ENCODE measurements at places on chromosomes 6 and 20.
A peak's percentile ranks its signal among the peaks of the same experiment; 100 is the strongest.

GRCh38 chr20:49037962-49038387 is 8.1 kb upstream of the CSE1L start:
- peak; percentile 33 for DNase-seq

GRCh38 chr6:134175532-134176263 is 123.3 kb upstream of the SLC2A12 start:
- DNase-seq = peak; percentile 61

- no peak for DNase-seq
Measured at GRCh38 chr6:34349211-34349610, 43.3 kb downstream of the NUDT3 start.

DNA sequence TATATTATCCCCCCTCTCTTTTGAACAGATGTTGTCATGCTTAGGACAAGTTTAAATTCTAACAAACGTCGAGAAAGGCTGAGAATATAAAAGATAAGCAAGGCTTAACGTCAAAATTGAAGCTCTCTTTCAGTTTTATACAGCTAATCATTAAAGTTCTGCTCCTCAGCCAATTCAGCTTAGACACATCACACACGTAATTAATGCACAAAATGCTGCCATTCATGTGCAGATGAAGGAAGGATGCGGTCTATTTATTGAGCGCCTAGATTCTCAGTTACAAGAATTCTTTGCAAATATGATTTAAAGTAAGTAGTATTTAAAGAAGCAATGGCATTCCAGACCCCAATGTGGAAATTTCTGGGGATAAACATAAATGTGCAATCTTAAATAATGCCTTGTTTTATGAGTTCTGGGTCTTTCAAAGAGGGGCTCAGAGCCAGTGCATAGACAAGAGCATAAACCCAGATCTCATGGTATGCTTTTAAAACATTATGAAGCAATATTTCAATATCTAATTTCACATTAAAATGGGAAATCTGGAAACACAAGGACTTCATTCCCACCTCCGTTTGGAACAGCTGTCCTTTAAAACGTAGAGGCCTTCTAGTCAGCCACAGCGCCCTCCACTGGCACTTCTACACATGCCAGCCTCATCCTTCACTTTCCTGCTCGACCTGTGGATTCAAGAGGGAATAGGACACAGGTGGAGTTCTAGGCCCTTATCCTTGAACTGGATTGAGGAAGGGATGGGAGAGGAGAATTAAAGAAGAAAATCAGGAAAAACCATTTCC is 85.8 kb downstream of the LYRM4 start:
- no peak for DNase-seq

DNA sequence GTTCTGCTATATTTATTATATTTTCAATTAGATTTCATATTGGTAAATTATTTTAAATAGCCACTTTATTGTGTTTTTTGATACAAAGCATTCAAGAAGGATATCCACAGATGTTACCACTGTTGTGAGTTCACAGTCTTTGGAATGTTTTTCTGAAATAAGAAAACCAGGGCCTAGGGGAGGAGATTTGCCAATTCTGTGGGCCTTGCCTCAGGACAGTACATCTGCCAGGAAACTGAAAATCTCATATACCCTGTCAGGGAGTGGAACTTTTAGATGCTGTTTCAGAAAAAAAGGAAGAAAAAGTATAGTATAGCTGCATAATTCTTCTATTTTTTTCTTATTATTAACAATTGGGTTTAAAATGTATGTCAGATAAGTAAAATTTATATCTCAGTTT is 995.9 kb upstream of the ADGRB3 start:
- no peak for DNase-seq

DNA sequence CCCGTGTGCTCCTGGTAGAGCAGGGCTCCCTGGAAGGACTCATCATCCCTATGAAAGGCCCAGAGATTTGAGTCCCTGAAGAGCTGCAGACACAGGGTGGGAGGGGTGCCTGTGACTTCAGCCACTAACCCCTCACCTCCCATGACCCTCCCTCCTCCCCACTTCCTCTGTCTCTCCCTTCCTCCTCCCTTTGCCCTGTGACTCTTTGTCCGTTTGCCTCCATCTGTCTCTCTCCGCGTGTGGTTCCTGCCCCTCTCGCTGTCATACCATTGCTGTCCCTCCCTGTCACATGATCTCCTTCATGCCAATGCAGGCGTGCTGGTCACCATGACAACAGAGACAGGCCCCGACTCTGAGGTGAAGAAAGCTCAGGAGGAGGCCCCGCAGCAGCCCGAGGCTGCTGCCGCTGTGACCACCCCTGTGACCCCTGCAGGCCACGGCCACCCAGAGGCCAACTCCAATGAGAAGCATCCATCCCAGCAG is 19.0 kb downstream of the EPB41L1 start:
- no peak for DNase-seq

- no peak for DNase-seq
Measured at GRCh38 chr6:14102383-14102782, 15.2 kb upstream of the CD83 start.

DNA sequence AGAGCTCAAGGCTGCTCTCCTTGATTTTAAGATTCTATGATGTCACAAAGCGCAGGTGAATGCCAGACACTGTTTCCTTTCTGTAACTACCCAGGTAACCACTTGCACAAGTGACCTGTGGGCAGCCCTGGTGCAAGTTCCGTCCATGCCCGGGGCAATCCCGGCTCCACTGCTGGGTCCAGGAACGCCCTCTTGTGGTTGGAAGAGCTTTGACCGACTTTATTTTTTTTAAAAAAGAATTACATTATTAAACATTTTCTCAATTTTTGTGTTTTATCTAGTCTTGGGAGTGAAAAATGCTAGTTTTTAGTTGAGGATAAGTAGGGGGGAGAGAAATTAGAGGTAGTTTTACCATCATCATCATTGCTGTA is 695.2 kb downstream of the QKI start:
- DNase-seq = no peak

GRCh38 chr20:62347445-62347844 is 19.7 kb downstream of the LAMA5 start:
- DNase-seq = no peak

DNA sequence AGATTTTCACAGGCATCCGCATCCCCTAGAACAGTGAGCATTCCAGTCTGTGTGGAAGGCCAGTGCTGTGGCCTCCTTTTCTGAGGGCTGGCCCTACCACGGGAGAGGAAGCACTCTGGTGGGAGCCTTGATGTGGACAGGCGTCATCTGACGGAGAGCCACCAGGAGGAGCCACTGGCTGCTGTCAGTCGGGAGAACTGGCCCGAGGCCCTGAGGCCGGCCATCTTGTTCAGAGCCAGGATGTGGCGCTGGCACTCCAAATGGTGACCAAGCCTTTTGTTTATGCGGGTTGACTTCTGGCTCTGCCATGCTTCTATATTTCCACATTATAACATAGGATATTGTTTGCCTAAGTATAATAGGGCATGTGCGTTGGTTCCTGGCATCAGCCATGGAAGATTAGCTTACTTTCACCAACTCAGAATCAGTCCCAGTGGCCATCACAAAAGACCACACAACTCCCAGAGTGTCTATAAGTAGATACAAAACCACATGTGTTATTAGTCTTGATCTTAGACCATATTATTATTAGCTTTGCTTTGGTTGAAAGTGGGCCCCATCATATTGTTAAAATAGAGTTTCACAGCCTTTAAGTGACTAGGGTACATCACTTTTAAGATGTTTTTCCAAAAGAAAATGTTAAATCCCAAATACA is 273.9 kb upstream of the TAB2 start:
- DNase-seq = no peak

DNA sequence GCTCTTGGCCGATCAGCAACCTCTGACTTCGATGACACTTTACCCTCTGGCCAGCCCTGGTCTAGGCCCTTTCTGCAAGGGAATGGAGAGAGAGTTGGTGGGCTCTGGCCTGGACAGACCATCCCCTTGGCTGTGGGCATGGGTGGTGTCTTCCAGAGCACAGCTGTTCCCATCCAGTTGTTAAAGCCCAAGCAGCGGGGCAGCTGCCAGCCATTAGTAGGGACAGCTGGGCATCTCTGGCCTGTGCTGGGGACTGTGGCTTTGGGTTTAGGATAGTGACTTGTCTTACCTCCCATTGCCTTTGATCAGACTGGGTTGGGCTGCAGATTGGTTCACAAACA is 2.8 kb downstream of the CDC25B start:
- DNase-seq = no peak

DNA sequence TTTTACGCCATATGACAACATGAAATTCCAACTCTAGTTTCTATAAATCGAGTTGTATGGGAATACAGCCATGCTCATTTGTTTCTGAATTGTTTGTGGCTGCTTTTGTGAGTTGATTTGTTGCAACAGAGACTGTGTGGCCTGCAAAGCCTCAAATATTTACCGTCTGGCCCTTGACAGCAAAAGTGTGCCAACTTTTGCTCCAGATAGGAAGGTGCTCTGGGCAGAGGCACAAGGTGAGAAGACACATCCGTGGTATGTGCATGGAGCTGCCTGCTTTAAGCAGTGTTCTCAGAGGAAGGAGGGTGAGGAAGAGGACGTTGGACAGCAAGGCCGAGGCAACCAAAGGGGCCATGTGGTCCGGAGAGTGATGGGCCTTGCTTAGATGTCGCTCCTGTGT is 57.4 kb downstream of the IYD start:
- no peak for DNase-seq

- no peak for DNase-seq
Measured at GRCh38 chr20:7959484-7959883, 19.2 kb upstream of the HAO1 start.

DNA sequence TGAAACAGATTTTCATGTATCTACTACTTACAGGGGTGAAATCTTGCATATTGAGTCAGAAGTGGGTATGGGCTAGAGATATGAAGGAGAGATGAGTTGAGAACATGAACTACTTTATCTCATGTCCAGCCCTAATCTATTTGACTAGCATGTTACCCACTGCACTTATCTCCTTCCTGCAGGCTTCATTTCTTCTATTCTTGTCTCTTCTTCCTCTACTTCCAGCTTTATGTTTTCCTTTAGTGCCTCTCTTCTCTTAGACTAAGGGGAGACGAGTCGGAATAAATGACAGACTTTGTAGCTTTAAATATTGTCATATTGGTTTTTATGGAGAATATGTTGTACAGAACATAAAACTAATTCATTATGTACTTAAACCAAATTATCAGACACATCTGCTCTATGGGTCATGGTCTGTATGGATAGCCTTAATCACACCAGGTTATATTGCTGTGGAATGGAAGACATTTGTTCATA is 5.3 kb downstream of the RAB32 start:
- DNase-seq = no peak

GRCh38 chr6:89575562-89575960 is 63.0 kb downstream of the LYRM2 start:
- DNase-seq = no peak

GRCh38 chr6:47403056-47403455 is 74.5 kb upstream of the CD2AP start:
- DNase-seq = no peak

DNA sequence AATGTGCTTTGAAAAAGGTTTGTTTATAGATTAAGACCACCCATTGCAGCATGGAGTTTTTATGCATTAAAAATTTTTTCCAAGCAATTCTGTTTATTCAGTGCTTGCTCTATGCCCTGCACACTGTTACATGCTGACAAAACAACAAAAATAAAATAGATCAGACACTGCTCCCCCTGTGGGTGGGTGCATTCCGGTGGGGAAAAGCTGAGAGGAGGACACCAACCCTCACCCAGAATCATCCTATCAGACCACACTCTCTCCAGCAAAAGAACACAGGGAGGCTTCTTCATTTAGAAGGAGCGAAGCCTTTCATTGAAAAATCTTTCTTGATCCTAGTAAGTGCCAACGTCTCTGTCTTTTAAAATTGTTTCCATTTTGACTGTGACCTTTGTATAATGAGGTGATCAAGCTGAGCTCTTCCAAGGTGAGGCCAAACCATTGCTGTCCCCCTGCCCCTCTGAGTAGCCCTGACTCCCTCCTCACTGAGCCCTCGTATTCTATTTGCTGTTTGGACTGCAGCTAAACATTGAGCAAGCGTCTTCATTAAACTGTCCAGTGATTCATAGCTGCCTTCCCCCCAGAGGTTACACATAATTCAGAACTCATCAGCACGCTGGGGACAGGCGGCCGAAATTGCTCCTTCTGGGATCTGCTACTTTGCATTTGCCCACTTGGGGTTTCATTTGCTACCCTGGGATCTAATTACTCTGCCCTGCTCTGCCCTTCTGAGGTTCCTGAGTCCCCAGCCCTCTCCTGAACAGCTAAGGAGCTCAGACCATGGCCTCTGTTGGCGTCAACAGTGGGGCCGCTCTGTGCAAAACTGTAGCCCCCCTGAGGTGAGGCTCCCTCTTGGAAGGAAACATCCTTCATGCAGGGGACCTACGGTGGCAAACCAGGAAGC is 102.4 kb downstream of the F13A1 start:
- no peak for DNase-seq

DNA sequence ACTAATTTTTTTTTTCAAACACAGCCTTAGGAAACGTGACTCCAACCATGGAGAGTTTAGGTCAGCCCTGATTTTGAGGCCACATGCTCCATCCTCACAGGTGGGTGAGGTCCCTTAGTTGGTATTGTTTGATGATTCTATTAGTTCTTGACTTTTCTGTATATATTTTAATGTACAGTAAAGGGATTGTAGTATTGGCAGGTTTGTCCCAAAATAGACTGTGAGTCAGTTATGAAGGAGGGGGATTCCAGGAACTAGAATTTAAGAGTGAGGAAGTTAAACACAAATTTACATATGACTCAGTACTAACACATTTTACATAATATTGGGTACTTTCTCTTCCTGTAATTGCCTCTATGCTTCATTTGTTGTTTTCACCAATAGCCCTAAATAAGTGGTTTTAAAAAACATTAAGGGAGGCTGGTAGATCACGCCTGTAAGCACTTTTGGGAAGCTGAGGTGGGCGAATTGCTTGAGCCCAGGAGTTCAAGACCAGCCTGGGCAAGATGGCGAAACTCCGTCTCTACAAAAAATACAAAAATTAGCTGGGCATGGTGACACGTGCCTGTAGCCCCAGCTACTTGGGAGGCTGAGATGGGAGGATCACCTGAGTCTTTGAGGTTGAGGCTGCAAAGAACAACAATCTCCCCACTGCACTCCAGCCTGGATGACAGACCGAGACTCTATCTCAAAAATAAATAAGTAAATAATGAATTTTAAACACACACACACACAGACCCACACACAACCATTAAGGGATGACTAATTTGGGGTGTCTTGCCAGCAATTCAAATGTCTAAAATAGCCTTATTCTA is 81.8 kb downstream of the SGK1 start:
- DNase-seq = no peak

DNA sequence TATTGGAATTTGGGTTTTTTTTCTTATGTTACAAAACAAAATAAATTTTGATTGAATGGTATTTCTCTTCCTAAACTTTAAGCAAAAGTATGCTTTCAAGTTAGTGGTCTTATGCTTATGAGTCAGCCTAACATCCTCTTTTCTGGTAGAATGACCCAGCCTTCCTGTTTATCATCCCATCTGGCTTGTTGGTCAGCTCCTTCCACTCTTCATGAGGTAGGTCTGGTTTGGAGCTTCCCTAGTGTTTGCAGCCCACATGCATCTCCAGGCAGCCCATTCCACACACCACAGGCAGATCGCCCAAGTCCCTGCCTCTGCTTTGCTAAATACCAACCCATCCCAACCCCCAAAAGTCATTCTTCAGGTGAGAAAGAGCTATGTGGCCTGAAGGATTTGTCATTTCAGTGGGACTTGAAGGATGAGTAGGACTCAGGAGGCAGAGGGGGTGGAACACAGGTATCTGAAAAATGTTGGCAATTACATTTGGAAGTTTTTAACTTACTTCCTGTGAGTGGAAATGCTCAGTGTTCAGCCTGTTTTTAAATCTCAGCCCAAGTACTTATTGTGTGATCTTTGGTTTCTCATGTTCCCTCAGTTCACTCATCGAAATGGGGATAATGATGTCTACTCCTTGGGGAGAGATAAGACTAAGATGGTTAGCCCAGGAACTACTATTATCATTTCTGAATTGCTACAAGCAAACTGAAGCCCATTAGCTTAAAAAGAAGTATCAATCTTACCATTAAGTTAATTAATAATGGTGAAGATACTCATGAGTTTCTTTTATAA is 294.0 kb downstream of the ADGB start:
- no peak for DNase-seq
